Vagina (tissue), 2 donors: ENCODE measurements at places on chromosomes 5 and 9.

DNA sequence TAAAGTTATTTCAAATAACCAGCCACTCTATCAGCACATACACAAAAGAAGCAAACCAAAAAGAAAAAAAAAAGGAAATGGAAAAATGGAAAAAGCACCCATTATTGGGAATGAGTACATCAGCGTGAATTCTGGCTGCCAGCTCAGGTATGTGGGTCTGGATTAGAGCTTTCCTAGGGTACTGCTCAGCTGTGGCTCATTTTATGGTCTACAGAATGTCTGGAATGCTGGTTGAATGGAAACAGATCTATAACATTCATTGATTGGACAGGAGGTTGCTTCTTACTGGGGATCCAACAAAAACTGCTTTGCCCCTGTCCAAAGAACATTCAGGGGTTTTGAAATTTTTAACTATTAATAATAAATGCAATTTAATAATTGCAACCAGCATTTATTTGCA lies 3.9 kb upstream of the CAST start:
- DNase-seq, result no peak

DNA sequence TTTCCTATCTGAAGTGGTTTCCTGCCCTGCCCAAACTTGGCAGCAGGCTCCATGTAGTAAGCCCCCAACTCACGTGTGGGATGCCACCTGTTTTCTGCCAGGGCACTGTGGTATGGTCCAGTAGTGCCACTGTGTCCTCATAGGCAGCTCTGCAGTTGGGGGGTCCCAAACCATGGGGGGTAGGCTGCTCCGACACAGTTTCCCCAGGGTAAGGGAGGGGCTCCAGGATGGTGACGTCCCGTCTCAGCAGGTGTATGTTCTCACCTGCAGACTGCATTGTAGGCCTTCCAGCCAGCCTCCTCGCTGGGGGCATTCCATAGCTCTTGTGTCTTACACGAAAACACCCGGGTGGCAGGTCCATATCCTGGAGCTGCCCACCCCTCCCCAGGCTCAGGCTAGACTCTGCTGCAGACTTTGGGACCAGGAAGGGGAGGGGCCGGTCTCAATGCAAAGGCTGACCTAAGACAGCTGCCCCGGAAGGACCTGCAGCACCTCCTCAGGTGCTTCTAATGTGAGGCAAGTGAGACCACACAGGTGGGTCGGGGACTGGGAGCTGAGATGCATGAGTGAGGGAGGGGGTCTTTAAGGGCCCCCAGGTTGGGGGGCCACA lies 330.5 kb upstream of the IRX4 start:
- DNase-seq, result no peak

DNA sequence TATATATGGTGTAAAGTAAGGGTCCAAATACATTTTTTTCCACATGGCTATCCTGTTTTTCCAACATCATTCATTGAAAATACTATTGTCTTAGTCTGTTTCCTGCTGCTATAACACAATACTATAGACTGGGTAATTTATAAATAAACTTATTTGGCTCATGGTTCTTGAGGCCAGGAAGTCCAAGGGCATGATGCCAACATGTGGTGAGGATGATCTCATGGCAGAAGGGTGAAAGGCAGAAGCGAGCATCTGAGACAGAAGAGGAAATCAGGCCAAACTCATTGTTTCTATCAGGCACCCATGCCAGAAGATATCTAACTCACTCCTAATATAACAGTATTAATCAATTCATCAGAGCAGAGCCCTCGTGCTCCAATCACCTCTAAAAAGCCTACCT lies 42.6 kb downstream of the ANKRD55 start:
- no peak for DNase-seq

DNA sequence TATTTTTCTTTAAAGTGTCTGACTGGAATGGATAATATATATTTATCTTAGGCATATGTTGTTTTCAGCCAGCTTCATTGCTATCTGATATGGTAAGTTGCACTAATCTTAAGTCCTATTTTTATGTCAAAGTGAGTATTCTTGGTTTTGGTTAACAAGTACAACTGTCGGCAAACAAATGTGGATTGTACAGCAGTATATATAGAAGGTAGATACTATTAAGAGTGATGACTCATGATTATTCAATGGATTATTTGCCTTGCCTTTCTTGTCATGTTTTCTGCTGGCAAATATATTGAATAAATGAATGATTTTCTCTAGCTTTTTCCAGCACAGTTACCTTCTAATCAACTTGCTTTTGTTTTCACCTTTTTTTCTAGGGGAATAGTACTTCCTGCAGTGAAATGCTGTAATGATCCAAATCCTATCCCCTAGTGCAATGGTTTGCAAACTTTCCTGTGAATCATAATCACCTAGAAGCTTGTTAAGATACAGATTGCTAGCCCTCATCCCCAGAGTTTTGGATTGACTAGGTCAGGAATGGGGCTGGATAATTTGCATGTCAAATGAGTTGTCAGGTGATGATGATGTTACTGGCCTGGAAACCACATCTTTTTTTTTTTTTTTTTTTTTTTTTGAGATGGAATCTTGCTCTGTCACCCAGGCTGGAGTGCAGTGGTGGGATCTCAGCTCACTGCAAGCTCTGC lies 60.8 kb upstream of the ARRDC3 start:
- DNase-seq, result no peak

DNA sequence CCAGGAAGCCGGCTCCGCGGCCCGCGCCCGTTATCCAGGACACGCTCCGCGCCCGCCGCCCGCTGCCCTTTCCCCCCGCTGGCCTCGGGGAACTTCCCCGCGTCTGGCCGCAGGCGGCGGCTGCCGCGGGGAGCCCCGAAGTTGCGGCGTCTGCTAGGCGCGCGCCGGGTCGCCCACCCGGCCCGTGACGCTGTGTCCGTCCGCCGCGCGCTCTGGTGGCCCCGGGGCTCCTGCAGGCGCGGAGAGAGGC lies 621 bp upstream of the GCNT4 start:
- DNase-seq, result no peak

DNA sequence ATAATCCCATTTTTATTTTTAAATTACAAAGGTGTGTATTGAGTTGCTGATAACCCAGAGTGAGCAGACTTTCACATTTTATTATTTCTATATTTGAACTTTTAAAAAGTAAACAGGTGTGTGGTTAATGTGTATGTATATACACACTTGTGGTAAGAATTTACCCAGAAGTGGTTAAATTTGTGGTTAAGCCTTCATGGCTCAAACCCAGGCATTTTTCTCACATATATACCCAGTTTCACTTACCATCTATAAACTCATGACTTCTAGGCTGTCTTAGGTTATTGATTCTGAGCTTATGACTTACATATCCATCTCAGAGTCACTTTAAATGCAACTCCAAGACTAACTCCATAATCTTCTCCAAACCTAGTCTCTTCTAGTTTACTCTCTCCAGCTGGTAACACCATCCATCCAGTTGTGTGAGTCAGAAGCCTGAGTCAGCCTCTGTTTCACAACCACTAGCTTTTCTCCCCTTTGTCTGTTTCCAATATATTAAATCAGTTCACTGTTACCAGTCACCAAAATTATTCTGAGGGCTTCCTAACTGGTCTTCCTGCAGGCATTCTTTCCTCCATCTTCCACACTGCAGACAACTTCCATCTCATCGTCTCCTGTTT lies 20.2 kb downstream of the ZBED3 start:
- DNase-seq, result no peak

DNA sequence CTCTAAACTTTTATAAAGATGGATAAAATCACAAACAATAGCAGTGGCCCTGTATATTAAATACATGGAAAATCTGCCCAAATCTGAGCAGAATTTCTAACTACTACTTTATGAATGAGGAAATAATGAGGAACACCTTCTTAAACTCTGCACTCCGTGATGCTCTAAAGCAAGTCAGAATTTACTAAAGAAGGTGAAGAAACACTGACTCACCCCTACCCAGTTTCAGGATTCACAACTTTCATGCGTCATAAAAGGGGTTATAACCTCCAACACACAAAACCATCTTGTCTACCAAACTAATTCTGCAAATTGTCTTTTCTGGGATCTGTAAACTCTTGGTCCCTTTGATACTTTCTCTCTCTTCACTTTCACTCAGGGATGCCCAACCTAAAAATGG lies 561.1 kb upstream of the ACO1 start:
- DNase-seq, result no peak

- DNase-seq, result no peak
Observed at GRCh38 chr9:89508951-89509615, 11.2 kb upstream of the SEMA4D start.

DNA sequence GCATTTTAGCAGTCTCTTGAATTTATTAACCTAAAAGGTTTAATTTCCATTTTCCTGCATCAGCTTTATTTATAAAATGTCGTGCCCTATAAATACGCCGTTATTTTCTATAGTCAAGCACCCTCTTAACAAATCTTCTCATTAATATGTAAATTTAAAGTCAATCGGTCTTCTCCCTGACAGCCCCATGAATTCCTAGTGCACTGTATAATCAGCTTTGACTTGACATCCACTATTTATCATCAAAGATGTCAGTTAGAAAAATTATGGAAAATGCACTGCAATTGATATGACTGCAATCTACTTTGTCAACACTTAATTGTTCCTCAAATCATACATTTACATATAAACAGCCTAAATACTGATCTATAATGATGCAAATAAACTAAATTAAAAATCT lies 83.4 kb downstream of the AP3B1 start:
- no peak for DNase-seq
